ENCODE measurements at places on chromosomes 2 and 18. TPM values are rescaled to one million over a fixed set of nuclear protein-coding genes. Genes with fewer than 3 reads are reported as not detected.

DNA sequence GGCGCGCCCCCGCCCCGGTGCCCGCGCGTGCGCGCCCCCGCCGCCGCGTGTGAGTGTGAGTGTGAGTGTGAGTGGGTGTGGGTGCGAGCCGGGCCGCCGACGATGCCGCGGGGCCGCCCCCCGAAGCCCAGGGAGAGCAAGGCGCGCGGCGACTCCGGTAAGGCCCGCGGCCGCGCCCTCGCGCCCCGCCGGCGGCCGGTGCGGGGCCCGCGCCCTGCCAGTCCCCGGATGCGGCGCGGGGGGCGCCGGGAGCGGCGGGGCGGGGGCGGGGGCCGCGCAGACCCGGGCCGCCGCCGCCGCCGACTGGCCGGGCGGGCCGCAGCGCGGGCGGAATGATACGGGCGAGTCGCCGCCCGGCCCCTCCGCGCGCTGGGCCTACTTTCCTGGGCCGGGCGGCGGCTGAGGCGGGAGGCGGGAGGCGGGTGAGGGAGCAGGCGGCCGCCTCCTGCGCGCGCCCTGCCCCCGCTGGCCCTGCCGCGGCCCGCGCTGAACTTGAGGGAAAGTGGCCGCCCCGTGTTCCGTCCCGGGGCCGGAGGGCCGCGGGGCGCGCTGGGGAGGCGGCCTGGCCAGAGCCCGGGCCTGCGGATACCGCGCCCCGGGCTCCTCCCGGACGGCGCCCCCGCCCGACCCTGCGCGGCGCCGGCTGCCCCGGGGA lies at the start of gene ZNF236:
Gene ZNF236, plus strand, starts transcription at position 52 of the 655 bp plus-strand sequence. Its CDS starts 51 bp downstream, at position 103.
- peaks cover 9% of the 10 kb centered on the region for H3K4me1 ChIP-seq
- peak; percentile 70 for DNase-seq
- H3K27me3 ChIP-seq = no peaks in the 10 kb centered on the region
- H3K36me3 ChIP-seq = peaks cover 20% of the 10 kb centered on the region

DNA sequence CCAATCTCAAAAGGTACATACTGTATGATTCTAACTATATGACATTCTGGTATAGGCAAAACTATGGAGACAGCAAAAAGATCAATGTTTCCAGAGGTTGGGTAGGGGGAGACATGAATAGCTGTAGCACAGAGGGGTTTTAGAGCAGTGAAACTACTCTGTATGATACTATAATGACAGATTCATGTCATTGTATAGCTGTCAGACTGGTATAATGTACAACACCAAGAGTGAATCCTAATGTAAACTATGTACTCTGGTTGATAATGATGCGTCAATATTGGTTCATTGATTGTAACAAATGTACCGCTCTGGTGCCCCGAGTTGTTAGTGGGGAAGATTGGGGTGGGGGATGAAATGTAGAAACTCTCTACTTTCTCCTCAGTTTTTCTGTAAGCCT lies 172.4 kb upstream of the SPOPL start:
- H3K27ac ChIP-seq = no peak overlapping the region
- H3K27me3 ChIP-seq = no peaks in the 10 kb centered on the region
- DNase-seq = no peak
- H3K4me3 ChIP-seq = no peak overlapping the region
- no peaks in the 10 kb centered on the region for H3K4me1 ChIP-seq
- H3K36me3 ChIP-seq = no peaks in the 10 kb centered on the region

GRCh38 chr2:143429932-143430679 lies 300.9 kb downstream of the ARHGAP15 start:
- no peak for DNase-seq
- no peak overlapping the region for H3K4me3 ChIP-seq

- no peaks in the 10 kb centered on the region for H3K36me3 ChIP-seq
- no peak overlapping the region for H3K4me3 ChIP-seq
- H3K27ac ChIP-seq = no peak overlapping the region
- DNase-seq = no peak
- H3K27me3 ChIP-seq = no peaks in the 10 kb centered on the region
- peaks cover 21% of the 10 kb centered on the region for H3K4me1 ChIP-seq
These were observed 13.0 kb upstream of the KLF11 start for GRCh38 chr2:10030311-10030736.

- H3K4me1 ChIP-seq = peaks cover 10% of the 10 kb centered on the region
- DNase-seq = no peak
- H3K27me3 ChIP-seq = no peaks in the 10 kb centered on the region
These were observed 80.8 kb downstream of the TGIF1 start for GRCh38 chr18:3530807-3531206.

The ELOA2 gene
- not detected for total RNA-seq

The VWA3B gene
- total RNA-seq = not detected

GRCh38 chr18:41948544-41949110 lies 6.4 kb upstream of the PIK3C3 start:
- H3K36me3 ChIP-seq = no peaks in the 10 kb centered on the region
- H3K4me1 ChIP-seq = no peaks in the 10 kb centered on the region
- no peaks in the 10 kb centered on the region for H3K27me3 ChIP-seq
- no peak overlapping the region for H3K27ac ChIP-seq
- DNase-seq = no peak

The HAAO gene
- not detected for total RNA-seq

- no peak overlapping the region for H3K4me3 ChIP-seq
- H3K36me3 ChIP-seq = no peaks in the 10 kb centered on the region
- no peak overlapping the region for H3K27ac ChIP-seq
- DNase-seq = no peak
- H3K4me1 ChIP-seq = no peaks in the 10 kb centered on the region
These were observed 23.6 kb upstream of the SERPINE2 start for GRCh38 chr2:224062481-224063297.

DNA sequence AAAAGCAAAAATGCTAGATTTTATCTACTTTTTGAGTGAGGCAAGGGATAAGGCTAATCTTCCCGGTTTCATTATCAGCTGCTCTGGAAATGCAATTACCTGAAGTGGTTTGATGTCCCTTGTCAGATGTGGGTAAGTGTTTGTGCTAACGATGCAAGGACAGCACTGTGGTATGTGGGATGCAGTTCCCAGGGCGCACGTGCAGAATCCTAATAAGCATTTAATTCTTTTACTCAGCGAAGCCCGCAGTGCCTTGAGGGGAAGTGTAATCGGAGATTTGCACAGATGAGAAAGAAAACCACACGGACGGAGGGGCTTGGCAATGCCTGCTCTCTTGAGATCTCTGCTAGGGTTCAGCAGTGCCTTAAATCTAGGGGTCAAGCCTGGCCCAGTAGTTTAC lies 108.5 kb upstream of the LYPD6 start:
- no peaks in the 10 kb centered on the region for H3K4me1 ChIP-seq
- H3K36me3 ChIP-seq = no peaks in the 10 kb centered on the region
- no peak overlapping the region for H3K4me3 ChIP-seq
- no peaks in the 10 kb centered on the region for H3K27me3 ChIP-seq

DNA sequence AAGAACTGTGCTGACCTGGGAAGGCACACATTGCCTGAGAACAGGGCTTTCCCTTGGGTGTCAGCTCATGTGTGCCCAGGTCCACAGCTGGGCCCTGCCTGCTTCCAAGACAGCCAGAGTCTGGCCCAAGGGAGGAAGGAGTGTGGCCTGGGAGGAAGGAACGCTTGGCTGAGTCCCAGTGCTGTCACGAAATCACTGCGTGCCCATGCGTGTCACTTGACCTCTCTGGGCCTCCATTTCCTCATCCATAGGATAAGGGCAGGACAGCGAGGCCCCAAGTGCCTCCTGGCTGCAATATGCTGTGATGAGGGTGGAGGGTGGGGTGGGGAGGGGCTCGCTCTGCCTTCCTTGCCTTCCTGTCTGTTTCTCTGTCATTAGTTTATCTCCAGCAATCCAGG lies 642 bp upstream of the KCNK3 start:
- no peak for DNase-seq
- H3K4me3 ChIP-seq = no peak overlapping the region
- no peaks in the 10 kb centered on the region for H3K36me3 ChIP-seq
- peaks cover 64% of the 10 kb centered on the region for H3K27me3 ChIP-seq
- H3K27ac ChIP-seq = no peak overlapping the region

DNA sequence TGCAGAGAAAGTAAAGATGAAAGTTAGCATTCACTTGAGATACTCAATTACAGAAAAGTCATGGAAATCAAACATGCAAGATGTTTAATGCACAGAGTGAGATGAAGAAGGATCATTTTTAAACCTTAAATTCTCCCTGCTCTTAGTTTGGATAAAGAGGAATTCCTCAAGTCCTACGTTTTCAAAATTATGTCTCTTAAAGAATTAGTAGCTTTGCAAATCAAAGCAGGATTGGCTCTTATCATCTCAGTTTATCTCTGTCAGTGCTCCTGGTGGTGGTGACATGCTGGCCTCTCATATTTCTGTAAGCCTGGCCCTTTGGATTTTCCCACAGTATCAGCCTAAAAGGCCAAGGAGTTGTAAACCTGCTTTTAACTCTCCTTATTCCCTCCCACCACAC lies 242.2 kb downstream of the NRXN1 start:
- H3K4me1 ChIP-seq = no peaks in the 10 kb centered on the region
- H3K27me3 ChIP-seq = no peaks in the 10 kb centered on the region
- no peak overlapping the region for H3K4me3 ChIP-seq
- DNase-seq = no peak
- H3K36me3 ChIP-seq = no peaks in the 10 kb centered on the region

The CD226 gene
- total RNA-seq = 0.39 TPM

The ZAP70 gene
- total RNA-seq = not detected

- no peaks in the 10 kb centered on the region for H3K27me3 ChIP-seq
- DNase-seq = no peak
- H3K4me1 ChIP-seq = peaks cover 22% of the 10 kb centered on the region
- H3K4me3 ChIP-seq = no peak overlapping the region
These were observed 87.2 kb downstream of the LONRF2 start for GRCh38 chr2:100235098-100235497.

GRCh38 chr2:205835251-205835791 lies 153.0 kb downstream of the NRP2 start:
- H3K4me3 ChIP-seq = no peak overlapping the region
- H3K27ac ChIP-seq = no peak overlapping the region
- no peaks in the 10 kb centered on the region for H3K27me3 ChIP-seq
- H3K36me3 ChIP-seq = no peaks in the 10 kb centered on the region
- no peak for DNase-seq

The B4GALT6 gene
- 0.09 TPM for total RNA-seq

The PDE11A gene
- total RNA-seq = 0.38 TPM

GRCh38 chr18:9616049-9616448 lies 1.7 kb upstream of the PPP4R1 start:
- H3K27ac ChIP-seq = peak overlapping the region; percentile 93
- no peaks in the 10 kb centered on the region for H3K27me3 ChIP-seq
- no peak overlapping the region for H3K4me3 ChIP-seq
- H3K36me3 ChIP-seq = peaks cover 20% of the 10 kb centered on the region
- DNase-seq = no peak

Measured in SJSA1 (cell line).